ENCODE measurements at places on chromosomes 1 and 21. TPM values are rescaled to one million over a fixed set of nuclear protein-coding genes. Genes with fewer than 3 reads are reported as not detected.

DNA sequence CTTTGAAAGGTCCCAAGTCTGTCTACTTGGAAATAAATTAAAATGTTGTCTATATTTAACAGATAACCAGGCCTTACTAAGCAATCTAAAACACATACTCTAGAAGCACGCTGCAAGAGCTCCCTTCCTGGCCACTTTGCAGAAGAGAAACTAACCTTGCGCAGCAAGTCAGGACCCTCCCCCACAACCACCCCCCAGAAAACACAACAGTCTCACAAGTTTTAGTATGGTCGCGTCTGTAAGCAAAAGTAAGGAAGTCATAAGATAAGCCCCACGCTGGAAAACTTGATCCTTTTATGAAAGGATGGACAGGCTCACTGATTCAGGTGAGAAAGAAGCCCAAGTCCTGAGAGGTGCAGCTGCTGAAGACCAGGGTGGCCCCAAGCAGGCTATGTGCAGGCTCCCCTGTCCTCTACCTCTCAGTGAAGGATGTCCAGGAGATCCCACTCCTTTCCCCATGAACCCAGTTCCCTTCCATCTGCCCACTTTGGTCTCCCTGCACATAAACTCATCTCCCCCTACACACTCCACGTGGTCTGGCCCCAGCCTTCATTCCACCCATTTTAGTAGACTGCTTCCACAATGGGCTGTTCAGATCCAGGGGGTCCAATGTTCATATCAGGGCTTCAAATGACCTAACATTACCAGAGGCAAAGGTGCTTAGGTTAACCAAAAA is 23.8 kb downstream of the HIVEP3 start:
- no peak for DNase-seq

Gene CYP4A11
- polyA plus RNA-seq = not detected

DNA sequence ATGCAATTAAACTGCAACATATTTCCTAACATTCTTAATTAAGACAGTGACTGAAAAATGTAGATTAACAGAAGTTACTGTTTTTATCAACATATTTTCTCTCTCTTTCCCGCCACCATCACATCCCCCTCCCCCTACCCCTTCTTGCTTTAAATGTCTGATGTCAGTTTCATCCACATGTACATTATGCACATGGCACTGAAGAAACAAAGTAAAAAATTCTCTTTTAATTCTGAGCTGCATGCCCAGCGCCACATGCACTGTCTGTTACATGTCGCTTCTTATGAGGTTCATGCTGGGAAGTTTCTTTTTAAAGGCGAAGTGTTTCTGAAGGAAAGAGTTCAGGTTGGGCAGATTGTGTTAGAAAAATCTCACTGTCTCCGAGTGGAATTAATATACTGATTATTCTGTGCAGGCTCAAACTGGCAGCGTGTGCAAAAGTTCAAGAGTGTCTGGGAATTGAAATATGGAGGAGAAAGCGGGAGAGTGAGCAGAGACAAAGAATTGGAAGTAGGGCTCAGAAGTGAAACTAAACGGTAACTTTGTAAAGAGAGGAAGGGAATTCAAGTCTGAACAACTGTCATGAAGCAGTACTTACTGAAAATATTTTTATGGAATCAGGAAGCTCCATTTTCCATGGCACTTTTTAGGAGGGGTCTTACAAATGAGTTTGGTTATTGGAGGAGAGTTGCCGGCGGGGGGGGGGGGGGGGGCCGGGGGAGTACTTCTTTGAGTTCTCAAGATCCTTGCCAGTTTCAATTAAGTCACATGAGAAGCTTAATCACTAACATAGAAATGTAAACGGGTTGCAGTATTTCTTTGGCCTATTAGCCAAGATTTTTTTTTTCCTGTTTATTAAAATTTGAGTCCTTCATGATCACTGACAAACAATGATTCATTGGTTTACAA is 217.6 kb downstream of the SDCCAG8 start:
- no peak for DNase-seq

Gene APCS
- not detected for polyA plus RNA-seq

- no peak for DNase-seq
Measured at GRCh38 chr1:9242338-9242969, 7.9 kb downstream of the H6PD start.

Gene RGSL1
- polyA plus RNA-seq = not detected

DNA sequence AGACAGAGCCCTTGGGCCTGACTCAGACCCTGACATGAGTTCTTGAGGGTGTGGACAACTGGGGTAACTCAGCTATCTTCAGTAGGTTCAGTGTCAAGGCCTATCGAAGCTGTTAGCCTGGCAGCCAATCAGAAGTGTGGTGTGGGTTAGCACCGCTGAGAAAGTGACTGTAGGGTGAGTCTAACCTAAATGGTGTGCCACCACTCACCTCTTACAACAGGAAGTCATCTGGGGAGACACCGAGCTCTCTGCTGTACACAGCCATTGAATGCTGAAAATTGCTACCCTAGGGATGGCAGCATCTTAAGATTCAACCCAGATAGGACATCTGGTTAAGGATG is 44.6 kb downstream of the RASSF5 start:
- DNase-seq = no peak

Gene OPRD1
- polyA plus RNA-seq = not detected

DNA sequence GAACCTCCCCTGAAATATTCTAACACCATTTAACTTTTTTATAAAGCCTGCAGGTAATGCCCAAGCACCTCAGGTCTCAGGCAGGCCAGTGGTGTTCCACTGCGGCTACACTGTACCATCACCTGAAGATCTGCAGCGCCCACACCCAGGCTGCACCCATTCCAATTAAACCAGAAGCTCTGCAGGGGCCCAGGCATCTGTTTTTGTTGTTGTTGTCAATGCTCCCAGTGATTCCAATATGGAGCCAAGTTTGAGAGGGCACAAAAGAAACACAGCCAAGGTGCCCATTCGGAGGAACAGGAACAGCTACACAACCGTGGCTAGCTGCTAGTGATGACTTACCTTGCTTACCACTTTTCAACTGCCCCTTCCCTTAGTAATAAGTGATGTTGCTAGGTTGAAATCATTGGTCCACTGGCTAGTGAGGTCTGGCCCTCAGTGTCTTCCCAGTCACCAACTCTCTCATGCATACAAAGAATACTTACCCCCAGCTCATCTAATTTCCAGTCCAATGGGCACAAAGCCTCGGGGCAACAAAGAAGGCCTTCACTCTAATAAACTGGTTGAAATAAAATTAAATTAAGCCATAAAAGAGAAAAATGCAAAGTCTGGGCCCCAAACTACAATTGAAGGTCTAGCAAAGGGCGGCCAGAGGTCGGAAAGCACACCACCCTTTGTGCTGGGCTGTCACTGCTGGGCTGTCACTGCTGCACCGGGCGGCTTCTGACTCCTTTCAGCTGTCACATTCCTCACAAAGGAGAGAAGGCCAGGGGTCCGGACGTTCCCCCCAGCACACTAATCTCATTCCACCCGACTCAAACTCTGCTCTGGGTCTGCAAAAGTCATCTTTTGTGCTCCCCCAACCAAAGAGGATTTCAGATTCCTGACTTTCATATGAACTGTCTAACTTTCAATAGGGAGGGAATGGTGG is 34.9 kb downstream of the SIPA1L2 start:
- DNase-seq = no peak
